ENCODE measurements at places on chromosomes 11 and 22. TPM values are rescaled to one million over a fixed set of nuclear protein-coding genes. Genes with fewer than 3 reads are reported as not detected.

AIFM3 gene
- 2.1 TPM for total RNA-seq

RAB39A gene
- 2.3 TPM for total RNA-seq

CWF19L2 gene
- total RNA-seq, result 28.7 TPM

OR5M3 gene
- total RNA-seq, result not detected

ACRV1 gene
- total RNA-seq, result not detected

XKR3 gene
- not detected for total RNA-seq

GATD1 gene
- total RNA-seq, result 74.8 TPM

SEPTIN3 gene
- total RNA-seq, result 35.5 TPM

OR6T1 gene
- total RNA-seq, result not detected

YPEL4 gene
- total RNA-seq, result 2.1 TPM

GRCh38 chr22:23183061-23183698 is 2.9 kb downstream of the BCR start:
- peak; percentile 80 for DNase-seq

GRCh38 chr11:17978553-17979287 is 34.1 kb downstream of the SERGEF start:
- peak; percentile 62 for DNase-seq

- DNase-seq, result no peak
Measured at GRCh38 chr11:105548359-105548758, 61.5 kb upstream of the GRIA4 start.

DNA sequence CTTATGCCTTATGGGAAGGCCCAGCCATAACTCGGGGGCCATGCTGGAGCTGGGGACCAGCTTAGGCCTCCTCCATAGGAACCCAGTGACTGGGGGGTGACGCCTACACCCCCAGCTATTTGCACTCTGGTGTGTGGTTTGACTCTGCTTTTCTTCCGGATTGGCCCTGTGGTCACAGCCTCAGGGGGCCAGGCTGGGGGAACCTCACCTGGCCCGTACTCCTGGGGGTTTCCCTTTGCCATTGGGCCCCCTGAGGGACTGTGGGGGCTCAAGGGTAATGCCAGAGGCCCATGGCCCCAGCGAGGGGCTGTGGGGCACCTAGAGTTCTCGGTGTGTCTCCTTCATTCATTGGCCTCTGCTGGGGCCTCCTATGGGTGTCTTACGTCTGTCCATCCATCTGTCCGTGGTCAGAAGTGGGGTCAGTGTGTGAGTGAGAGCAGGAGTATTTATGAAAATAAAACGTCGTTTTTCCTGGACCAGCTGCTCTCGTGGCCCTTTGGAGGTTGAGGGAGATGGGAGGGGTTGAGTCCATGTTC is 6.3 kb upstream of the SH3BP1 start:
- no peak for DNase-seq

- DNase-seq, result no peak
Measured at GRCh38 chr11:29351301-29351873, 665.4 kb downstream of the KCNA4 start.

GRCh38 chr22:38038426-38038825 is 18.8 kb upstream of the PICK1 start:
- DNase-seq, result no peak

- no peak for DNase-seq
Measured at GRCh38 chr11:120057028-120057330, 80.9 kb downstream of the TRIM29 start.

DNA sequence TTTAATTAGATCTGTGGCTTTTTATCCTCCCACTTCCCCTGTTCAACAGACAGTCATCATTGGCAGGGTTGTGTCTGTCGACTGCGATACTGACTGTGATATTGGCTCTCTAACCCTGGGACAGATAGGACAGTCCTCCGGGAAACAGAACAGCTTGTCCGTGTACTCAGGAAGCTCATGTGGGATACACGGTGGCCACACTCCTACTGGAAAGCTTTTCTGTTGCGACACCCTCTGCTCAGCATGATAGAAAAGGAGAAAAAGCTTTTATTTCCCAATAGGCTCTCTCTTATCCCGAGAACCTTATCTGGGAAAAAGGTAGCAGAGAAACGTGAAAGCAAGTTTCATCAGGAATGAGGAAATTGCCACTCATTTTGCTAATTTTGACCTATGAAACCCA is 60.4 kb upstream of the HSPA8 start:
- no peak for DNase-seq

DNA sequence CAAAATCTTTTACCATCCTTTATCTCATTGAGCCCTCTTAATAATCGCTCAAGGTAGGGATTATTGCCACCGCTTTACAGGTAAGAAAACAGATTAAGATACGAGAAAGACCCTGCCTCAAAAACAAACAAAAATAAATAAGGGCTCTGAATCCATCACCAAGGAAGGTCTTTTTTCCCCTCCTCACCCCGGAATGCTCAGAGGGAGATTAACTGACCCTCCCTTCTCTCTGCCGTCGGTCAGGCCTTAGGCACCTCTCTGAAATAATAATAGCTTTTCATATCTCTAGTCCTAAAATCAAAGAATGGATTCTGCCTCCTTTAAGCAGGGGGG is 620 bp upstream of the ATG2A start:
- DNase-seq, result no peak

DNA sequence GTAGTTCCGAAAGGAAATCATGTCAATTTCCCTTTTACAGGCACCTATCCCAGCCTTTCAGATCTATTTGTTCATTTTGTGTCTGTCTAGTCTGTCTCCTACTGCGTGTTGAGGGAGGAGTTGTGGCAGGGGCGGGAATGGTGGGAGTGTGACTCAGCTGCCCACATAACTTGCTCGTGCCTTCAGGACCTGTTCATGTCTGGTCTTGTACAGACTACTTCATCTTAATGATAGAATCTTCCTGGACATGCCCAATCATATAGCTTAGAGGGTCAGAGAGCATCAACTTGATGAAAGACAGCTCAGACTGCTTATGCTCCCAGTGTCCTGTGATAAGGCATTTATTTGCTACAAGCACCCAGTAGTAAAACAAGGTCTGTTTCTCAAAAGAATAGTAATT is 61.0 kb upstream of the BIRC3 start:
- no peak for DNase-seq

GRCh38 chr11:43738600-43739409 is 58.3 kb downstream of the HSD17B12 start:
- no peak for DNase-seq

- no peak for DNase-seq
Measured at GRCh38 chr11:108559340-108559739, 34.2 kb downstream of the EXPH5 start.

DNA sequence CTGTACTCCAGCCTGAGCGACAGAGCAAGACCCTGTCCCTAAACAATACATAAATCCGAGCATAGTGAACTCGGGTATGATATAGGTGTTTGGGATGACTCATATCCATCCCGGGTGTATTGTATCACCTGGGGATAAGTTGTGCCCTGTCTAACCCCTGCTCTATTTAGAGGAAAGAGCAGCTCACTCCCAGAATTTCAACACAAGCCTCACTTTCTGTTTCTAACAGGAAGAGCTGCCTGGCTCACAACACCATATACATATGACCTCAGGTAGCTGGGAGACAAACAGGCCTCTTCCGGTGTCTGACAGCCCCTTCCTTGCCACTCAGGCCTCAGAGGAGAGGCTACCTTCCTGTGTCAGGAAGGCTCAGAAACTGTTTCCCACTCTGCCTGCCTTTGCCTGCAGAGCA is 9.9 kb upstream of the MICALL1 start:
- DNase-seq, result no peak

DNA sequence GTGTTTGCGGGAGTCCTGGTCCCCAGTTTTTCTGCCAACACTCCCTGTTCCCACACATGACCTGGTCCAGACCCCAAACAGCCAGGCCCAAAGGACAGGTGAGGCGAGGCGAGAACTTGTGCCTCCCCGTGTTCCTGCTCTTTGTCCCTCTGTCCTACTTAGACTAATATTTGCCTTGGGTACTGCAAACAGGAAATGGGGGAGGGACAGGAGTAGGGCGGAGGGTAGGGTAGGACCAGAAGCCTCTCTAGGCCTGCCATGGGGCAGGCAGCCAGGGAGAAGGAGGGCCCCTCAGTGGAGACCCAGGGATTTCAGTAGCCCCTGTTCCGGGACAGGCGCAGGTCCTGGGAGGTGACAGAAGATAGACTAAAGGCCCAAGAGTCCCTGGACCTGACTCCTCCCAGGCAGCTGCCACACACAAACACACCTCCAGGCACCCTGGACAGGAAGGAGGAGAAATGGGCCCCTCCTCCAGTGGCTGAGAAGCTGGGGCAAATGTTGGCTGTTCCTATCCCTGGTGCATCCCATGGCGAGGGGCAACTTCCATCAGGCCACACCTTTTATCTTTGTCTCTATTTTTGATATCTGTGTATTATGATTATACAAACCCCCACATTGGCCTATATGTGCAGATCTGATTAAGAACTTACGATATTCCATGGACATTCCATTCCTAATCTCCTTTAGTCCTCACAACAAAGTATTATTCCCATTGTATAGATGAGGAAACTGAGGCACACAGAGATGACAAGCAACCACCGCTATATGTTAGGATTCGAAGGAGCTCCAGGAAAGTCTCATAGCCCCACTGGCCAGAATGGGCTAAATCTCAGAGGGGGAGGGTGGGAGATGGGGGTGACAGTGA is 626 bp upstream of the F2 start:
- no peak for DNase-seq

GRCh38 chr11:111886844-111887243 is 7.5 kb downstream of the CFAP68 start:
- no peak for DNase-seq

DNA sequence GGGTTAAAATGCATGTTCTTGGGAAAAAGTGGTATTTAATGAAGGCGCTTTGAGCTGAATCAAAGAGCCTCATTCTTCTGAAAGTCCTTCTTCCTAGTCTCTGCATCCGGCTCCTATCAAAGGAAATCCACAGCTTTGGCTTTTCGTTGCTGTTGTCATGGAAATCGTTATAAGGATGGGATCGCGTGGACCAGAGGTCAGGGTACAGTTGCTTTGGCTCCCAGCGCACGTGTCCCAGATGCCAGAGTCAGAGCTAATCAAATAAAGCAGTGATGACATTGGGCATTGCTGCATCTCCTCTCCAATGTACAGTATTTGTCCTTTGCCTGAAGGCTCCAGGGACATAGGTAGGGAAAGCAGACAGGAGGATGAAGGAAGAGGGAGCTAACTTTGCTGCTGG is 181.9 kb downstream of the MYO18B start:
- DNase-seq, result no peak

- DNase-seq, result no peak
Measured at GRCh38 chr11:131683666-131684065, 313.3 kb downstream of the NTM start.

- peak; percentile 62 for DNase-seq
Measured at GRCh38 chr22:20431511-20432192, 6.0 kb downstream of the SCARF2 start.

- no peak for DNase-seq
Measured at GRCh38 chr11:75560644-75561043, 1.4 kb upstream of the SERPINH1 start.

DNA sequence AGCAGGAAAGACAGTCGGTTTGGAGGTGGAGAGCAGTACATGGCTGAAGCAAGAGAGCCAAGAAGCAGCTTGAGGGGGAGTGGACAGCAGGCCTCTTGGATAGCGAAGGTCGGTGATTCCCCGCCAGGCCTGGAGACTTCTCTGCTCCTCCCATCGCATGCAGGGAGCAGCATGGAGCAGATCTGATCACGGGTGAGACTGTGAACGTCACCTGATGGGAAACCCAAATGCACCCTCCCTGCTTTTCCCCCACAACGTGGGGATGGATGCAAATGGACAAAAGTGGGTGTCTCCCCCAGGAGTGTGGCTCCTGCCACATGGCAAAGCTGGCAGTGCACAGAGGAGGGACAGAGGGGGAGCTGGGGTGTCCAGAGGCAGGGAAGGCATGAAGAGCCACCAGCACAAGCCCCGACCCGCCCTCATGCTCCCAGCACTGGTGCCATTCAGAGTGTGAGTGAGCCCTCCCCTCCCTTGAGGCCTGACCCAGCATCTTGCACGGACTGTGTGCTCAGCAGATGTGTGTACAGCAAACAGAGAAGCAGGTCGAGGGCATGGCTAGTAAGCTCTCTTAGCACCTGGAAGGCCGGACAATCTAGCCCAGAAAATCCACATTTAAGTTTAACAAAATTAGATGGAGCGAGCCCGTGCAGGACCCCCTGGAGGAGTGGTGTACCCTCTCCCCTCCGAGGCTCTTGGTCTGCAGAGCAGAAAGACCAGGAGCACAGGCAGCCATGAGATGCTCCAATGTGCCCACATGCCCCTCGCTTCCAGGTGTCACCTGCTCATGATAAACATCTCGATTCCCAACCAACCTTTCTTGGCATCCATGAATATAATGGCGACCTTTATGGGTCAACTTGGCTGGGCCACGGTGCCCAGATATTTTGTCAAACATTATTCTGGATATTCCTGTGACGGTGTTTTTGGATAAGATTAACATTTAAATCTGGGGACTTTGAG is 661.7 kb downstream of the TBC1D22A start:
- no peak for DNase-seq

GRCh38 chr11:133677387-133677786 is 145.1 kb upstream of the OPCML start:
- DNase-seq, result no peak

DNA sequence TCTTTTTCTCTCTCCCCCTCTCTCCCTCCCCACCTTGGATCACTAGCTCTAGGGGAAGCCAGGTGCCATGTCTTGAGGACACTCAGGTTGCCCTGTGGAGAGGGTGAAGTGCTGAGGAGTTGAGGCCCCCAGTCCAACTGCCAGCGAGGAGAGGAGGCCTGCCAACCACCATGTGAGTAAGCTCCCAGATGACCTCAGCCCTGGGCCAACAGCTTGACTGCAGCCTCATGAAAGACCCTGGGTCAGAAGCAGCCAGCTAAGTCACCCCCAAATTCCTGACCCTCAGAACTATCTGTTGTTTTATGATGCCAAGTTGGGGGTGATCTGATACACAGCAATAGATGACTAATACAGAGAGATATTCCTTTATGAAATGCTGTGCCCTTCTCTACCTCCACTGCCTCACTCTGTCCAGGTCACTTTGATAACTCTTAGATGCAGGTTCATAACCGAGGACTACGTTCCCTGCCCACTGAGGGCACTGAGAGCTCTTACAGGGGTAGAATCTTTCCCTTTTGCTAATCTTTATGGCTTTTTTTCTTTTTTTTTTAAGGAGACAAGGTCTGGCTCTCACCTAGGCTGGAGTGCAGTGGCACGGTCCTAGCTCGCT is 8.0 kb downstream of the ARFGAP3 start:
- peak; percentile 40 for DNase-seq

DNA sequence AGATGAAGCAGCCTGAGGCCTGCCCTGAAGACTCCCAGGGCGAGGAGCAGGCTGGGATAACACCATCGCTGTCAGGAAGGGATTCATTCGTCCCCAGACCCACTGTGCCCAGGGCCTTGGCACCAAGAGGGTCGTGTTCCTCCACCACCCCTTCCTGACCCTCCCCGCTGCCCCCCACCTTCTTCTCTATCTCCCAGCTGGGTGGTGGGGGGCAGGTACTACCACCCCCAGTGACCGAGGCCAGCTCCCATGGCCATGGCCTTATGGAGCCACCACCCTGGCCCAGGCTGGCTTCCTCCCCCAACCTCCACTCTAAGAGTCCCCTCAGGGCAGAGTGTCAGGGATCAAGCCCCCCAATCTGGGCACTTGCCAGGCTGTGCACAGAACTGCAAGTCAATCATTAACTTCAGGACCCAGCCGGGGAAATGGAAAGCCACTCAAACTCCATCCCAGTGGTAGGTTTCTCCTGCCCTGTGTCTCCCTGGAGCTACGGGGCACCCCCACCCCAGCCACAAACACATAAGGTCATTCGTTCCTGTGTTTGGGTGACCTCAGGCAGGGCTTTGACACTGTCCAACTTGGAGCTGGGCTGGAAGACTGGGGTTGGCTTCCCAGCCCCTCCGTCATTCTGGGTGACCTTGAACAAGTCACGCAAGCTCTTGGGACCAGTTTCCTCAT is 33.3 kb upstream of the WNT11 start:
- no peak for DNase-seq
